Type B pancreatic cell (in vitro differentiated cells): ENCODE measurements at places on chromosomes 11 and 22.

- no peak for DNase-seq
Measured at GRCh38 chr22:49971232-49972162, 10.9 kb downstream of the PIM3 start.

GRCh38 chr22:37880668-37881440 lies 25.2 kb upstream of the MICALL1 start:
- no peak for DNase-seq

DNA sequence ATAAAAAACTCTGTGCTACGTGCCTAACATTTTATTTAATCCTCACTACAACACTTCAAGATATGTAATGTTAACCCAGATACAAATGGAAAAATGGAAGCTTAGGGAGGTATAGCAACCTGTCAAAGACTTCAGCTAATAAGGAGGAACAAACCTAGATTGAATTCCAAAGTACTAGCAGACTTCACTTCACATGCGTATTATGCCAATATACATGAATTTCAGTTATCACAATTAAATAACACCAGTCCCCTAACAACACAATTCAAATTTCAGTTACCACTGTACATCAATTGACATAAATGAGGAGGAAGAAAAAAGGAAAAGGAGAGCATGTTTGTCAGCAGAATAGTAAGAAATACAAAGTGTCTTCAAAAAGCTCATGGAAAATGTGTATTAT lies 60.4 kb downstream of the TTC28 start:
- DNase-seq: no peak

DNA sequence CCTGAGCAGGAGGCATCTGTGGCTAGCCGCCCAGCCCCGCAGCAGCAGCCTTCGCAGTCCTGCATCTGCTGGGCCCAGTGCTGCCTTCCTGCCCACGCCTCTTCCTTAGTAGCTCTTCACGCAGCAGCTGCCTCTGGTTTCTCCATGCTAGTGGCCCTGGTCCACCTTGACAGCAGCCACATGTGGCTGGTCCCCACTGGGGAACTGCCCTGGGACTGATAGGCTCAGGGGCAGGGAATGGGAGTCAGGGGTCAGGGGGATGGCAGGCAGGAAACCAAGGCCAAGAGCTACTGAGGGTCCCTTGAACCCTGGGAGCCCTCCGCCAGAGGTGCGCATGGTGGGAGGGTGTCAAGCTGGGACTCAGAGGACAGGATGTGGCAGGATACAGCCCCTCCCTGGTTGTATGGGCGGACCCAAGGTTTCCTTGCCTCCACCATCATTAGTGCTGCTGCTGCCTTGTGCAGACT lies 99.4 kb upstream of the PITPNB start:
- no peak for DNase-seq

DNA sequence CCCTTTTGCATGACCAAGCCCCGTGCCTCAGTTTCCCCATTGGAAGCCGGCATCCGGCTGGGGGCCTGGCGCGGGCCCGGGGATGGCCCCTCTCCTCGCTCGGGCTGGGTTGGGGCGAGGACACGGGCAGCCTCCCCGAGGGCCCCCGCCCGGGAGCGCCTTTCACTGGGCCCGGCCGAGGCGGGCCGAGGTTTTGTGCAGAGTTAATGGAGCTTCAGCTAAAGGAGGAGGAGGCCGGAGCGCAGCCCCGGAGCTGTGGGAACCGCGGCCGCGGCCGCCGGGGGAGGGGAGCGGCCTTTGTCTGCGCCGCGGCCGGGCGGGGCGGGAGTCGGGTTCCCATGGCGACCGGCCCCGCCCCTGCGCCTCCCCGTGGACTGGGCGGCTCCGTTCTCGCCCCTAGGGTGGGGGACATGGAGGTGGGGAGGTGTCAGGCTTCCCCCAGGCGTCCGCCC lies 1.4 kb upstream of the MAPK11 start:
- no peak for DNase-seq

DNA sequence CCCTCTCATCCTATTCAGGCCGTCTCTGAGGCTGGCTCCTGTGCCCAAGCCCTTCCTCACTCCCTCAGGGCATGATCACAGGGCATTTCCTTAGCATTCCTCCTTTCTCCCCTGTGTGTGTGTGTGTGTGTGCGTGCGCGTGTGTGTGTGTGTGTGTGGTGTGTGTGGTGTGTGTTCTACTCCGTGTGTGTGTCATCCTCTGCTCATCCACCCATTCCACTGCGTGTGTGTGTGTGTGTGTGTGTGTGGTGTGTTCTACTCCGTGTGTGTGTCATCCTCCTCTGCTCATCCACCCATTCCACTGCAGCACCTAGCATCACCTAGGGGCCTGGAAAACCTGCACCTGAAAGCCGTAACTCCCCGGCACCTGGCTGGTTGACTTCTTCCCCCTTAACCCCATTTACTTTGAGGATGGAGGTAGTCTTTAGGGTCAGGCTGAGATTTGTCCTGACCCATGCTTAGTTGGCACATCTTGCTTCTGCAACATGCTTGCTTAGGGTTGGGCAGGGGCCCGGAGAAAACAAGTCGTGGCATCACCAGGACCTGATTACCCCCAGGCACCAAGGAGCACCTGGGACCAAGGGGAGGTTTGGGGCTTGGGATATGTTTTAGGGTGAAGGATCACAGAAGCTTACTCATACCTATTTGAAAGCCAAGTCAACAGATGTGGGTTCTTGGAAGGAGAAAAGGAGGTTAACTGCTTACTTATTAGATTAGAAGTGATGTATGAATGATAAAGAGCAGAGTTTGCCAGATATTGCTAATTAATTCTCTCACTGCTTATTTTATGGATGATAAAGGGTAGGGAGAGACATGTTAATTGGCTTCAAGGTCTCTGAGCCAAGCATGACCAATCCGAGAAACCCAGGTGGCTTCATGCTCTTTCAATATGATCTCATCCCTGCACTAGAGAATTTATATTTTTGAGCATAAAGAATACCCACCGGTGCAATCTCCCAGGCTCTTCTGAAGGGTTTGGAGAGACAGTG lies 18.9 kb downstream of the TIMP3 start:
- no peak for DNase-seq

GRCh38 chr11:78840623-78841022 lies 266.0 kb upstream of the NARS2 start:
- DNase-seq: no peak

- no peak for DNase-seq
Measured at GRCh38 chr22:17481424-17481823, 81.9 kb upstream of the SLC25A18 start.

DNA sequence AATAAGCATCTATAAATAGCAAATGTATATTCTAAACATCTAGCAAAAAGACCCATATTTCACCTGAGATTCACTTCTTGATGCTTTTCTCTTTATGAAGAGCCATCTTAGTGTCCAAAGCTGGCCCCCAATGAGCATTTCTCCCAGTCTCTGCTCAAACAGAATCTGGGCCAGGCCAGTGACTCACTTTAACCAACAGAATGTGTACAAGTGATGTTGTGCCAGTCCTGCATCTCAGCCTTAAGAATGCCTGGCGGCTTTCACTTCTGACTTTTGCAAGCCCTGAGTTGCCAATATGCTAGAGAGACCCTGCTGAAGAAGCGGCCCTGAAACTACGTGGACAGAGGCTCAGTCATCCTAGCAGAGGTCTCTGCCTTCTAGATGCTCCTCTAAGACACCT lies 6.9 kb upstream of the COPB1 start:
- no peak for DNase-seq

DNA sequence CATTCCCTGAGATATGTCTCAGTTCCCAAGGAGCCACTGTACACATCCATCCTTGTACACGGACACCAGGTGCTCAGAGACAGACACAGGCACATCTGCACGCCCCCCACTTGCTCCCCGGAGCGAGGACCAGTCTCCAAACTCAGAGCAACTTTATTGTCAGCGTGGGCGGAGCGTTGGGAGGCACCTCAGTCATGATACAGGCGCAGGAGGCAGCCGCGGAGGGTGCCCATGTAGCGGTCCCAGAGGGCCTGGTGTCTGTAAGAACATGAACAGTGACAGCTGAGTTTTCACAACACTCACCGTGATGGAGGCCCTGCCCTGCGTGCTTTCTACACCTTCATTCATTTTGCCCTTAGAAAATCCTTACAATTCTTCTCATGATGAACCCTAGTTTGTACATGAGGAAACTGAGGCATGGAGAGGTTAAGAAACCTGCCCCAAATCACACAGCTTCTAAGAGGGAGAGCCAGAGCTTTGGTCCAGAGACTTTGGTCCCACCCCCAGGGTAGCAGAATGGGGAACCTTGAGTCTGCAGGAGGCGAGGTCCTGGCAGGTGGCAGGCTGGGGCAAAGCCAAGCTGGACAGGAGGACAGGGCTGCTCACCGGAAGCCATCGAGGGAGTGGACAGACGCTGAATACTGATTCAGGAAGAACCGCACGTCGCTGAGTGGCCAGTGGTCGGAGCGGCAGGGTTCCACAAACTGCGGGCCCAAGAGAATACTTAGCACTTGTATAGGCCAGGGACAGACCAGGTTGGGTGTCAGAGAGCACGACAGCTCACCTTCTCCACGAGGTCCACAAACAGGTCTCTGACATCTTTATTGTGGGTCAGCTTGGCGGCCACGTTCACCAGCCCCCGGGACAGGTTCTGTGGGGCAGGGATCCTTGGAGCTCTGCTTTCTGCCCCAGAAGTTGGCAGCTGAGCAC lies 4.2 kb downstream of the FIBP start:
- no peak for DNase-seq

DNA sequence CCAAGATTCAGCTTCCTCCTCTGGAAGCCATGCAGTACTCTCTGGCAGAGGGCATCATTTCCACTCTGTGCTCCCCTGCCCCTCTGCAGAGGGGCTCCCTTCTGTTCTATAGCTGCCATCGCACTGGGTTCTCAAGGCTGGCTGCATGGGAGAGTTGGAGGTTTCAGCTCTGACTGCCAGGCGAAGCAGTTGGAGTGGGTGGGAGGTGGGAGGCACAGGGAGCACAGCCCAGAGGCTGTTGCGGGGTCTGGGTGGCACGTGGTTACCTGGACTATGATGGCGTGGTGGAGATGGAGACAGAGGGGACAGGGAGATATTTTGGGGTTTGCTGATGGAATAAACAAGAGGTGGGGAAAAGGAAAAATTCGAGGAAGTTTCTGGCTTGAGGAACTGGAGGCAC lies 4.8 kb downstream of the PMM1 start:
- DNase-seq: no peak

GRCh38 chr22:32376681-32377080 lies 19.0 kb downstream of the RFPL3 start:
- no peak for DNase-seq

- no peak for DNase-seq
Measured at GRCh38 chr11:11691296-11692151, 69.7 kb upstream of the GALNT18 start.

DNA sequence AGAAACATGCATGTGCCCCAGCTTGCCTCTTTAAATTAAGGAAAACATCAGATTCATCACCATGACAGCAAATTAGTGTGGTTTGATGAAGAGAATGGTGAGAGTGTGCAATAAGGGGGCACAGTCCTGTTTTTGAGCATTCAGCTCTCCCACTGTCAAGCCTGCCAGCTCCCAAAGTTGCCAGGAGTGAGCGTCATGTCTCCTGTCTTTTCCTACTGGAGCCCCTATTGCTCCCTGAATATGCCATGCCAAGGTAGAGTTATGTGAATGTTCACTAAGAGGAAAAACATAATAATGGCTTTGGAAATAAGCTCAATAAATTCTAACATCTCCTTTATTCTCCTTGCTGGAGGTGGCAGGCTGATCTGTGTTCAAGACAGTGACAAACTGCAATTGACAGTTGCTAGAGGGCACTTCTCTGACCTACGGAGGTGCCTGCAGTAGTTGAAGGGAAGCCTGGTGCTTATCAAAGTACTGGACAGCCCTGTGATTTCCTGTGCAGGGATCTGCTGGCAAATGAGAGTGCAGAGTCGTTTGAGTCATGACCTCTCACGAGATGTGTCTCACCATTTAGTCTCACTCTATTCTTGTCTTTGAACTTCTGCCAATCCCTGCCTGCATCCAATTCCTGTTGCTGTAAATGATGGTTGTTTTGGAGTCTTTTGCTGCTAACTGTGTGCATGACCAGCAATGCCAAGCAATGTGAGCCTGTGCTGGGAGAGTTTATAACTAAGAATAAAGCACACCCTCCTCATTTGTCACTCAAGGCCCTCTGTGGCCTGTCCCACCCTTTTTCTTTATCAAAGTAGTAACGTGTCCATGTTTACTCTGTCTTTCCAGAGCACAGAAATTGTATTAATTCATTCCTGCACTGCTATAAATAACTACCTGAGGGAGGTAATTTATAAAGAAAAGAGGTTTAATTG lies 34.8 kb downstream of the MRGPRX2 start:
- no peak for DNase-seq

GRCh38 chr11:6834021-6834420 lies 11.5 kb upstream of the OR10A5 start:
- no peak for DNase-seq

GRCh38 chr22:33699176-33699575 lies 221.1 kb downstream of the LARGE1 start:
- DNase-seq: no peak

GRCh38 chr11:4626207-4627099 lies 10.8 kb upstream of the OR51D1 start:
- DNase-seq: no peak

DNA sequence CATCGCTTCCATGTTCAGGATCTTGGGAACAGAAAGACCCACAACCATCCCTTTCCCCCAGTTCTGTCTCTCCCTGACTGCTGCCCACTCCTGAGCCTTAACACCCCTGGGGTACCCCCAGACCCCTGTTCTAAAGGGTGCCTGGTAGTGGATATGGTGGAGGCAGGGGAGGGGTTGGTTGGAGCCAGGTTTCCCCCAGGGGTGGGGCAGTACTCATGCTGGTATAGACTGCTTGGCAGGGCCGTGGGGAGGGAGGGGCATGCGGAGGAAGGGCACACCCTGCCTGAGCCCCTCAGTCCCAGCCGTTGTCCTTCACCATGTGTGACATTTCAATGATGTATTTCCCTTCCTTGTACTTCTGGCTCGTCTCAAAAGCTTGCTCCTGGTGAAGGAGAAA lies 4.0 kb downstream of the YPEL4 start:
- DNase-seq: no peak

- DNase-seq: no peak
Measured at GRCh38 chr11:68773521-68774193, 22.3 kb upstream of the TESMIN start.

GRCh38 chr22:36199001-36199551 lies 2.5 kb downstream of the APOL4 start:
- DNase-seq: no peak

DNA sequence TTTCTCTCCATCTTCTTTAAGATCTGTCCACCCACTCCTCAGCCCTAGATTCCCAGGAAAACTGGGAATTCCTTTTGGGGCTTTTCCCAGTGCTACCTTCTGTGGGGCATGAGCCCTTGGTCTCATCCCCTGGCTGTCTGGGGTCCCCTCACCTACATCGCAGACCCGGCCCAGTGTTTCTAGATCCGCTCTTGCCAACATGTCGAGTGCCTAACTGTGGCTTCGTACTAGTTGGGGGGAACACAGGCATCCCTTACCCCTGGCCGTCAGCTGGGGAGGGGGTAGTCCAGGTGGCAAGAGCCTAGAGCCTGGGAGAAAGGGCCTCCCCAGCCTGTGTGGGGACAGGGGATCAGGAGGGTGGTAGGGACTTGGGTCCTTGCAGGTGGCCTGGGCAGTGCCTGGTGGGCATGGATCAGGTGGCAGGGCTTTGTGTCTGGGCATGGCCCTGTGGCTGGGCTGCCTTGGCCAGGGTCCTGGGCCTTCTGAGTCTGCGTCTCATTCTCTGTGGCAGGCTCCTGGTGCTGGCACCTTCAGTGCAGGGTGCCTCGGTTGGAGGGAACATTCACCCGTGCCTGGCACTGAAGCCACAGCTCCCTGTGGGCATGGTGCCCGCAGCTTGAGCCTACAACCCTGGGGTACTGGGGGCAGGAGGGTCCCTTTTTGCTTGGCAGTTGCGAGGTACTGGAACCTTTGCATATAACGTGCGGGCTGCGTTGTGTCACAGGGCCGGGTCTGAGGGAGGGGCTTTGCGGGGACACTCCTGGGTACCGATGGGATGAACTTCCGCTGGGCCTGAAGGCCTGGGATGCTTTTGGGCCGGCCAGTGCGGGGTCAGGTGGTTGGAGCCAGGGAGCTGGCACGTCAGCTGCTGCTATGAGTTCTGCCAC lies 4.1 kb downstream of the KCNQ1 start:
- no peak for DNase-seq
